ENCODE measurements at places on chromosomes 1 and 21.

DNA sequence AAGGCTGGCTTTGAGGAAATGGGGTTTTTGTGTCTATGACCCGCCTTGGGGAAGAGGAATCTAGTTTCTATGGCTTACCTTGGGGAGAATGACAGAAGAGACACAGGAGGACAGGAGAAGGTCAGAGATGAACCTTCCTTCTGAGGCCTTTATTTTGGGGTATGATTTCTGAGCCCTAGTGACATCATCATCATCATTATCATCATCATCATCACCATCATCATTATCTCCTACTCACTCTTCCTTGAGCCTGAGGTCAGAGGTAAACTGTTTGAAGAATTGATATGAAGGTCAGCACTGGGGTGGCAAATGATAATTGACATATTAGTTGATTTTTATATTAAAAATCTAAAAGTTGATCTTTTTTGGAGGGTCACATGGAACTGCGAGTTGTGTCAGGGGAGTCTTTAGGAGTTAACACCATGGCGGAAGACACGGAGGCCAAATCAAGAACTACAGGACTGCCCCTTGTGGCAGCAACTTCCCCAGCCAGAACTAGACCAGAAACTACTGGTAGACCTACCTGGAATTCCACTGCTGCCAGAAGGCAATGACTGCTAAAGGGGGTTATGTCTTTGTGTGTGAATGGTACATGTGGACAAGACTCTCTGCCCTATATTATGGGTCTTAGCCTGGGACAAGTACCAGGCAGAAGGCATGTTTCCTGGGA lies 49.8 kb upstream of the WLS start:
- no peak for DNase-seq

DNA sequence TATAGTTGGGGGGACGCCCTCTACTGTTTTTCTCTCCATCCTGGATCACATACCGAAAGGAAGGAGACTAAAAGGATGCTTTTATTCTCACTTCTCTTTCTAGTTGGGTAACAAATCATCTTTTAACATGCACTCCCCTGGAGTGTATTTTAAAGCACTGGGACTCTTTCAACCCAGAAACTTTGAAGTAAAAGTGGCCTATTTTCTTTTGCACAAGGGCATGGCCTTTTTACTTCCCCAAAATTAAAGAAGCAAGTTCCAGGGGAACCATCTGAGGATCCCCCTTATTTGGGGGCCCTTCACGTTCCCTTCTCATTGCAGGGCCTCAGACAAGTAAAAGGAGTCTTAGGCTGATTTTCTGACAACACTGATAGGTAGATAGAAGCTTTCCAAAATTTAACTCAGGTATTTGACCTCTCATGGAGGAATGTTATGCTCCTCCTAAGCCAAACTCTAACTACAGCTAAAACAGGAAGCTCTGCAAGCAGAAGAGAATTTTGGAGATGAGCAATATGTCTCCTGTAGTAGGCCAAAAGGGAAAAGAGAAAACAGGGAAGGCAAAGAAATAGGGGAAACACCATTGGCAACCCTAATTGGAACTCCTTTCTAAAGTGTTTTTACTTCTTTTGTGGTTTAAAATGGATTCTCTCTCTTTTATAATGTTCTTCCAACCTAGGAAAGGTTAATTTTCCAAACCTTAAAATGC lies 8.9 kb upstream of the CD46 start:
- no peak for DNase-seq

GRCh38 chr1:234528074-234528865 lies 49.3 kb upstream of the TARBP1 start:
- no peak for DNase-seq

GRCh38 chr1:50971748-50972305 lies 1.8 kb downstream of the CDKN2C start:
- DNase-seq = no peak

DNA sequence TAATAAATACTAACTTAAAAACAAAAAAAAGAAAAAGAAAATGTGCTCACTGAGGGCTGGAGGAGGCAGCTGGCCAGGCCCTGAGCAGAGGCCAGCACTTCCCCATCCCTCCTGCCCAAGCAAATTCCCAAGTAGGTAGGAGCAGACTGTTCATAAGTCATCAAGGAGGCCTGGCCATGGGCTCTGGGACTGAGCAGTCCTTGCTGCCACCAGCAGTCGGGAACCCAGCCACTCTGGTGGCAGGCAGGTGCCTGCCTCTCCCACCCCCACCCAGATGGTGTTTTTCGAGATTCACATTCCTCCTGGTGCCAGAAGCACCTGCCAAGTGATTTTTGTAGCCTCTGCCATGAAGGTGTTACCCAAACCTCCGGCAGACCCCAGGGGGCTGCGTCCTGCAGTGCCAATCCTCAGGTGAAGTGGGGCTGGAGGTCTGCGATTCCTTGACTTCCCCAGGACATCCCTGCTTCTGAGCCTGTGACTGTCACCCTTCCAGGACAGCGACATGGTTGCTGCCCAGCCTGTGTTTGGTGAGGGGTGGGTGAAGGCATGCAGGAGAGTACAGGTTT lies 204.2 kb upstream of the TMEM51 start:
- no peak for DNase-seq

DNA sequence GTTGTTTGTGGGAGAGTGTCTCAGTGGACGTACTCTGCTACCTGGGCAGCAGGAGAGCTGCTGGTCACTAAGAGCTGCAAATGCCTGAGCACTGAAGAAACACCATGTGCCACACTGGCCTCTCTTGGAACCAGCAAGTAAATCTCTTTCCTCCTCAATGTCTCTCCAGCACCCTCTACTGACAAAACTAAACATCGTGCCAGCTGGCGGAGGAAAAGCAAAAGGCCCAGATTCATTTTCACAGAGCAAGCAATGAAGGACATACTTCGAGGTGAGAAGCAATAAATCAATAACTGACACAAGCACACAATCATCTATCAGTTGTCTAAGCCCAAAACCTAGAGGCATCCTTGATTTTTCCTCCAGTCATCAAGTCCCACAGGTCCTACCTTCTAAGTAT lies 78.1 kb downstream of the RERE start:
- no peak for DNase-seq
